Mesenteric fat pad (tissue), 1 donor: ENCODE measurements at places on chromosomes 12 and 14. TPM values are rescaled to one million over a fixed set of nuclear protein-coding genes. Genes with fewer than 3 reads are reported as not detected.
A peak's percentile ranks its signal among the peaks of the same experiment; 100 is the strongest.

- DNase-seq: no peak
These were observed 75.1 kb downstream of the SPTSSA start for GRCh38 chr14:34386865-34387485.

DNA sequence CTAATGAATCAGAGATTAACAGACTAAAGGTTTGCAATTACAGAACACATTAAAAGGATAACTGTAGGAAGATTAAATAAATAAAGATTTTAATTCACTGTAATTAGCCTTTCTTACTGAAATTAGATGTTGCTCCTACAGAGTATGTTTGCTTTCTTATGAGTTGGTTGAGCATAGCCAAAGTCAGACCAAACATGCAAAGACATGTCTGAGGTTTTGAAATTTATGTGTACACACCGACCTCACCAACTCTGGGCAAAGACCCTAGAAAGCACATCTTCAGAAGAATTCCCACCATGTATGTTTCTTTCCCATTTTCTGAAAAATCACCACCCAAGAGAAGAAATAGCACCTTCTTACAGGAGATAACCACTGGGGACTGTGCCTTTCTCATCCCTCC lies 159.2 kb downstream of the PAX9 start:
- DNase-seq: no peak

COCH gene
- 5.8 TPM for total RNA-seq

DNA sequence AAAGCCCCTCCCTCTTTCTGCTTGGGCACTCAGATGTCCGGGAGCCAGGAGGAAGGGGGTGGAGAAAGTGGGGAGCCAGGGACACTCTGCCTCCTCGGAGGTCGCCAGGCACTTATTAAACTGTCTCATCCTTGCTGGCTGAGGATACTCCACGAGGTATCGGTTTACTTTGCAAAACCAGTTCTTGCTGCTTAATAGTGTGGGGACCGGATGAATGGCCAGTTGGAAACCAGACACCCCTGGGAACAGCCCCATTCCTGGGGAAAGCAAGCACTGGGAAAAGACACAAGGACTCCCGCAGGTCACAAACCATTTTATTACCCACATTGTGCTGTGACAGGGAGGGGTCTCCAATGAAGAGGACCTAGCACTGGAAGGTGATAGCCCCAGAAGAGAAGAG lies 34.2 kb downstream of the CCDC88C start:
- DNase-seq: no peak

DNA sequence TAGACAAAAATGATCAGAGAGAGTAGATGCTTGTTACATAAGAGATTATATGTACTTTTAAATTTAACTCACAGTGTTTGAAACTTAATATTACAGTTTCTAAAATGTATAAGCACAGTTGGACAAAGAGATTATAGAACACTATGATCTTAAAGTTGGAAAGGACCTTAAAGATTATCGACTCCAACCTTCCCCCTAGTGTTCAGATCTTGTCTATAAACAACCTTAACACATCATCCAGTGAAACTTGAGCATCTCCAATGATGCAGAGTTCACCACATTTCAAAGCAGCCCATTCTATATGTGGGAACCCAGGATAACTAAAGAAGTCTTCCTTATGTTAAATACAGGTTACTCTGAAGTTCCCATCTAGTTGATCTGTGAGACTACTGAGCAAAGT lies 480.8 kb downstream of the RMST start:
- DNase-seq: no peak

DNA sequence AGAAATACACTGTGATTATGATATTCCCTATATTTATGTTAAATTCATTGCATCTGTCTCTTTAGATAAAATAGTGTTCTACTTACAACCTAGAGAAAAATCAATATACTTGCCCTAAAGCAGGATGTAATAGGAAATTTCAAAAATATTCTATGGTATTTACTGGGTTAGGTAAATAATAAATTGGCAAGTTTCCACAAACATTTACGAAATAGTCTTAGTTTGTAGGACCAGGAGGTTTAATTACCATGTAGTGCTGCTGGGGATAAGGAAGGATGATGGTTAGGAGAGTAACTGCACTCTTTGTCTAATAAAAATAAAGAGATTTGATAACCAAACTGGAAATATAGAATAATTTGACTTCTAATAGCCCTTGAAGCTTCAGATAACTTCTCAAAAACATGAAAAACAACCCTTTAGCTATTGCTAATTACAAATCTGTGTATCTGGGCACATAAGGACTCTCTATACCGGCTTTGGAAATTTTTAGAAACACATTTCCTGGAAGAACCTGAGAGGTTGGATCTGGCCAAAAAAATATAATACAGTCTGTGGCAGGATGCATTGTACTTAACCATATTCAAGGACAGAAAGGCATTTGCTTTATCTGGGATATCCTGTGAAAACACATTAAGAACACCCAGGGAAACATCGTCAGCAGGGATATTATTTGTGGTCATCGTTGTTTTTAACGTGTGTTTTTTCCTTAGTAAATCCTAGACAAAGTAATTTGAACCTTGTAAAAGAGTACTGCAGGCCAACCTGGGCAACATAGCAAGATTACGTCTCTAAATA lies 36.7 kb upstream of the TMCC3 start:
- no peak for DNase-seq

GRCh38 chr12:39405580-39405979 lies 37.3 kb downstream of the KIF21A start:
- DNase-seq: no peak

LRRC9 gene
- total RNA-seq: not detected

- DNase-seq: no peak
These were observed 62.1 kb upstream of the SLC38A4 start for GRCh38 chr12:46887870-46888269.

DNA sequence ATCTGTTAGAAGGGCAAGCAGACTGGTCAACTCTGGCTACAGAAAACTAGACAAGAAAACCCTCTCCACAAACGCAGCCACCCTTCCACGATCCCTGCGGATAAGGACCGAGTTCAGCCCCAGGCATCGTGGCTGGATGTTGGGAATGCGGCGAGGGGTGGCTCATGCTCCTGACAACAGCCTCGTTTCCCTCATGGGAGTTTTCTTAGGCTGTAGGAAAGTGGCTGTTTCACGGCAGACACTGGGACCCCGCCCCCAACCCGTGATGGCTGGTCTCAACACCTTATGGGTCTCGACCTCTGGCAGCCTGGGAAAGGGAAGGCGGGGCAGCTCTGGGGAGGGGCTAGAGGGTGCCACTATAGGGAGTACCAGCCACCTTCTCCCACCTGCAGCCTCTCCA lies 123.3 kb downstream of the RFLNA start:
- no peak for DNase-seq

GDF11 gene
- 5.8 TPM for total RNA-seq

- no peak for DNase-seq
These were observed 76.9 kb upstream of the REP15 start for GRCh38 chr12:27619308-27619707.

GRCh38 chr14:38616959-38617358 lies 361.1 kb upstream of the CLEC14A start:
- no peak for DNase-seq

- DNase-seq: no peak
These were observed 14.2 kb downstream of the APPL2 start for GRCh38 chr12:105221583-105222283.

HOTAIR gene
- total RNA-seq: not detected

- DNase-seq: no peak
These were observed 159.6 kb upstream of the CNOT2 start for GRCh38 chr12:70083677-70084020.

GRCh38 chr14:22427771-22428231 lies 161.2 kb downstream of the DAD1 start:
- no peak for DNase-seq

DNA sequence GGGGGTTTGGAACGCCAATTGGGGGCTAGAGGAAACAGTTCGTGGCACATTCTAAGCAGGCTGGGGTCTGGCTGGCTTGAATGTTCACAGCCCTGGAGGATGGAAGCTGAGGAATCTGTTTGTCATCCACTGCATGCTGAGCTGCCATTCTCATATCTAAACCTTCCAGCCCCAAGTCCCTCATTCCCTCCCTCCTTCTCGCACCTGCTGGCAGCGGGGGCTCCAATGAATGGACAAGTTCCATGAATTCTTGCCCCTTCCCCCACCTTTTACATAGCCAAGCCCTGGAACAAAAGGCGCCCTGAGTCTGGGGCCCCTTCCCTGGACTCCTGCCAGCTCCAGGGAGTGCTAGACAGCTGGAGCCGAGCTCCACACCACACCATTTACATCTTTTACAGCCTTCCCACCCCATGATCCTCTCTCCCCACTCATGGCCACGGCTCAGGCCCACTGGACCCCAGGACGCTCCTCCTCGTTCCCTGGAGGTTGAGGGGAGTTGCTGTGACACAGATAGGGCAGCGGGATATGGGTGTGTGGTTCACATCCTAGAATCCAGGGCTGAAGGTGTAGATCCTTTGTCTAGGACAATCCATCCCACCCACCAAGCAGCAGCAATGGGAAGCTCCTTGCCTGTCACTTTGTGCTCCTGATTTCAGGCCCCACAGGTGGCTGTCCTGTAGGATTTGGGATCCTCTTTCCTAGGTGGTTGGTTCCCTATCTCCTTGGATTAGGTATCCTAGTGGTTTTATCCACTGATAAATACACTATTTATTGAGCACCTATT lies 21.7 kb upstream of the VRTN start:
- DNase-seq: no peak

ARHGEF25 gene
- total RNA-seq: 12.8 TPM

- no peak for DNase-seq
These were observed 84.9 kb downstream of the BCL11B start for GRCh38 chr14:99186956-99187690.

TAS2R19 gene
- total RNA-seq: 2.8 TPM

DNA sequence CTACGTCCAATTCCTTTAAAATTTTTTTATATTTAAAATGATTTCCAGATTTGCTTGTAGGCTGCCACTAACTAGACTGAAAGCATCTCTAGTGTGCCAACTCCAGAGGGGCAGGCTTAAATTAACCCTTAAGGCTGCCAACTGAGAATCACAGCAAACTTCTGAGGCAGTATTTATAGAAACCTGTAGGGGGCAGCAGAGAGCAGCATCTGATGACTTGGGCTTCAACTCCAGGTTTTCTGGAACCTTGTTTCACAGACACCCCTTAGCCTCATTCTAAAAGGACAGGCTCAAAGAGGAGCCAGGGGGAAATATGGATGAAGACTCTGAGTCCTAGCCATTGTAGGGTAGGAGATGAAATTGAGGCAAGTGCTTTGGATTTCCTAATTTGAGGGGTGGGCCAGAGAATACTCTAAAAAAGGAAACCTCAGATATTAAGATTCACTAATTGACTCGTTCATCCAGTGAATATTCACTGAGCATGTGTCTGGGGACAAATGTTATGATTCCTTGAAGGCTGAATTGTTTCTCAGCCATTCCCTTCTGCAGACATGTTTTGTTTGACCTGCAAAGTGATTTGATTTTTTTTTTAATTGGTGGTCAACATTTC lies 63.3 kb upstream of the HSPB8 start:
- no peak for DNase-seq

GRCh38 chr12:127942981-127943380 lies 324.0 kb upstream of the TMEM132C start:
- no peak for DNase-seq

- DNase-seq: peak; percentile 12
These were observed 40.5 kb downstream of the SLC2A14 start for GRCh38 chr12:7832059-7832696.

DNA sequence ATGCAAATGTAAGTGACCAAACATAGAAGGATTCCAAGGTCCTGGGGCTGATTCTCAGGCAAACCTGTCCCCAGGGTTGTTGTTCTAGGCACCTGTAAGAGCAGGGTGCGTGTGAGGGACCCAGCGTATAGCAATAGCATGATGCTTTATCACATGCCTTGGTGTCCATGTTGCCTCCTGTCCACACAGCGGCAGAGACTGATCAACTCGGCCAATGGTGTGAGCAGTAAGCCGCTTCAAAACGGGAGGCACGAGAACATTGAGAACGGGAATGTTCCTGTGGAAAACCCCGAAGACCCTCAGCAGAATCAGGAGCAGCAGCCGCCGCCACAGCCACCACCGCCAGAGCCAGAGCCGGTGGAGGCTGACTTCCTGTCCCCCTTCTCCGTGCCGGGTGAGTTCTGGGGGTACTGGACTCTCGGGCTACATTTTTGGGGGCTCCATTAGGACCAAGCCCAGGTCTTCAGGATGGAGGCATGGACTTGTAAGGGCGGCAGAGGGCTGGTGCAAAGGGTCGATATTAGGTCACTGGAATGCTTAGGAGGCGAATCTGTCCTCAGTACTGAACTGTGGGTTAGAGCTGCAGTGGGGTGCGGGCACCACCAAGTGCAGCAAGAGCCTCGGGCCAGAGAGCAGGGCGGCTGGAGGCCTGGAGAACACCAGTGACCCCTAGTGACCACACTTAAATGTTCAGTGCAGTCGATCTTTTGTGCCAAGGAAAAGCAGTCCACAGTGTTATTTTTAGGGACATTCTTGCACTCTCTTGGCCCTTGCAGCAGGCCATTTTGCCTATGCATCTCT lies 57.2 kb upstream of the RIN3 start:
- DNase-seq: no peak

- no peak for DNase-seq
These were observed 133.5 kb upstream of the DAAM1 start for GRCh38 chr14:59055006-59055405.

DNA sequence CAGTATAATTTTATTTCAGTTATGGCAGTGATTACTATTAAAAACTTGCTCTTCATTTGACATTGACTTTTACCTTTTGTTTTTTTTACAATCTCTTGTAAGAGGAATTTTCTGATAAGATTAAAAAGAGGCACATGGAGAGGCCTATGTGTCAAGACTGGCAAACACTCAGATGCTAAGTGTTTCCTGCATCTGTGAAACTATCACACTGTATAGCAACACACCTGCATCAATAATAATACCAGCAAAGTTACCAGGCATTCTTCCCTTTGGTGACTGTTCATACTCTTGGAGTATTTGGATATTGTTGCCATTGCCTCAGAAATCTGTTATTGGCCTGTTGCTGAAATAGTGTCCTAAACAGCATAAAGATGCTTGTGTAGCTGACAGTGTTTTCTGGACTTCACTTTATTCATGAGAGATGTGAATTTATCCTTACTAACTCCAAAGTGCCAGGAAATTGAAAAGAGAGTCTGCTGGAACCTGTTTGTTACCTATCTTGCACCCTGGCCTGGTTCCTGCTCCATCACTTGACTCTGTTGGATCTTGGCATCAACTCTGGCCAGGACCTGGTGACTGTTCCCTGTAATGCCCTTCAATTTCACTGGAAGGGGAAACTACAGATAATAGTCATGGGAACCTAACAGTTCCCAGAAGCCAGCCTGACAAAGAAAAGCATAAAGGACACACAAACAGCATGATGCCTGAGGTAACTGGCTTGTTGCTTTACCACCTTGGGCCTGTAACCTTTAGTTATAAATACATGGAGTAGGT lies 19.8 kb downstream of the SLC16A7 start:
- no peak for DNase-seq

GRCh38 chr14:60154671-60155070 lies 10.5 kb downstream of the DHRS7 start:
- DNase-seq: no peak

RILPL2 gene
- total RNA-seq: 10.4 TPM

DNA sequence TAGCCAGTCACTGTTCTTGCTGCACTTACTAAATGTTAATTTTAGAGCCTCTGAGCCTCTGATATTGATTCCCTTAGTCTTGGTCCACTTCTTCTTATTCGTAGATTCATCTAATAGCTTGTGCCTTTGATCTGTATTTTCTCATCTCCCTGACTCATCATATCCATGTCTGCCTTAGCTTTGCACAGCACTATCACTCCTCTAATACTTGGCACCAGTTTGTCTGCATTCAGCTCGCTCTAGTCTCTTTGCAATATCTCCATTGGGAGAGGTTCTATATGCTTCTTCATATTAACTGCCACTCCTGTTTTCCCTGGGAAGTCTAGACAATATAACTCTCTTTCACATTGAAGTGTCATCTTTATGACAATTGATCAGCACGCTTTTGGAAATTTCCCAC lies 68.5 kb upstream of the CSRP2 start:
- DNase-seq: no peak

GRCh38 chr14:61573321-61573720 lies 122.0 kb upstream of the HIF1A start:
- DNase-seq: no peak
